ENCODE measurements at places on chromosomes 11 and 22.
A peak's percentile ranks its signal among the peaks of the same experiment; 100 is the strongest.

DNA sequence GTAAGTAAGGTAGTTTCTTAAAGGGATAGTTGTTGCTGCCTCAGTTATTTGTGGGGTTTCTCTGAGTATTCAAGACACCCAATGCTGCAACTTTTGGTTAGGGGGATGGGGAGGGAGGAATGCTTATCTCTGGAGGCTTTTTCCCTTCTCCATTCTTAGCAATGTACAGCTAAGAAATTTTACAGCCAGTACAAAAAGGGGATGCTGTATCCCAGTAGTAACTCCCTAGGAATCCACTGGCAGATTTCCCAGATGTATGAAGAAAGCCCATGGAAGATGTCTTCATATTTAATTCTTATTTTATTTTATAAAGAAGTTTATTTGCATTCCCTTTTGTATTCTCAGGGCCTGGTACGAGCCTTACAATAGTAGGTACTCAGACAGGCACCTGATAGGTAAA lies 154.8 kb downstream of the ENTHD1 start:
- no peak for ATAC-seq

GRCh38 chr11:61090521-61090920 lies 11.8 kb upstream of the CD5 start:
- no peak for ATAC-seq

DNA sequence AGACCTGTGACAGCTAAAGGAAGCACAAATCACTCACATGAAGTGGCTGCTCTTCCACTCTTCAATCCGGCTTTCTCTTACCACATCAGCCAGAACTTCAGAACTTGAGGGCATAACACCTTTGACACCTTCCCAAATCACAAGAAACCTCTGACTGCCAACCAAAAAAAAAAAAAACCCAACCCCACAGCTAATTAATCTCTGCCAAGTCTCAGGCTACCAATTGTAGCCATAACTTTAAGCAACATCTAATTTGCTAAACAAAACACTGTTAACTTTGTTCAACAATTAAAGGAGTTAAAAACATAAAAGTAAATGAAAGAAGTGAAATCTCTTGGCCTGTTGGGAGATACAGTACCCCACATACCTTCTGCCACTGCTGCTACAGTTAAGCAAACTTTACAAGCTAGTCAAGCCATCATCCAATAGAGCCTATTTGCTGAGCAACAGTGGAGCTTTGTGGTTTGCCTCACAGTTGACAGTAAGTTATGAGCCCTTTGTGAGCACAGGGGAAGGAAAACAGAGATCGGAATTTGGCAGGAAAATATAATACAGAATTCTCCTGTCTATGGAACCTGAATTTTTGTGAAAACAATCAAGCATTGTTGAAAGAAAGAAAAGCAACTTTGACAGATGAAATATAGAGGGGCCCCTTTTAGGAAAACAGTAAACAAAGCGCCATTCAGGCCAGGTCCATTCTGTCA lies at the start of gene SOX6:
Gene SOX6 (minus strand): TSS at position 490 of the 704 bp plus-strand sequence. CDS start 15,298 bp downstream, outside the sequence.
- no peak for ATAC-seq

DNA sequence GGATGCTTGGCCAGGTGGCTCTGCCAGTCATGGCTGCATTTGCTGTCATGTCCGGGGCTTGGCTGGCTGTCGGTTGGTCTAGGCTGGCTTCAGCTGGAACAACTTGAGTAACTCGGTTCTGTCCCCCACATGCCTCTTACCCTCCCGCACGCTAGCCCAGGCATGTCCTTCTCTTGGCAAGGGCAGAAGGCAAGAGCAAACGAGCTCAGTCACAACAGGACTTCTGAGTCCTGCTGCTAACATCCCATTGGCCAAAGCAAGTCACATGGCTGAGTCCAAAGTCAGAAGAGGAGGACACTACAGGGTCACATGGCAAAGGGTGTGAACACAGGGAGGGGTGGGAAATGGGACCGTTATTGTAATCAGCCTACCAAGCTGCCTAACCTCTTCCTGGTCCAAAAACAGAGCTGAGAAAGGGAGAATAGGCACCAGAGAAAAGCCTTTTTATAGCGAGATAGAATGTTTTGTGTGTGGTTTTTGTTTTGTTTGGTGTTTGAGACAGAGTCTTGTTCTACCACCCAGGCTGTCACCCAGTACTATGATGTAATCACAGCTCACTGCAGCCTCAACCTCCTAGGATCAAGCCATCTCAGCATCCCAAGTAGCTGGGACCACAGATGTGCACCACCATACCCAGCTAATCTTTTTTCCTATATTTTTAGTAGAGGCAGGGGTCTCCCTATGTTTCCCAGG lies 81.9 kb downstream of the MN1 start:
- no peak for ATAC-seq

- ATAC-seq, result no peak
Measured at GRCh38 chr11:109939166-109939810, 153.9 kb upstream of the ZC3H12C start.

- ATAC-seq, result no peak
Measured at GRCh38 chr11:27406498-27407354, 43.7 kb upstream of the CCDC34 start.

- no peak for ATAC-seq
Measured at GRCh38 chr11:16099343-16099900, 256.9 kb downstream of the SOX6 start.

DNA sequence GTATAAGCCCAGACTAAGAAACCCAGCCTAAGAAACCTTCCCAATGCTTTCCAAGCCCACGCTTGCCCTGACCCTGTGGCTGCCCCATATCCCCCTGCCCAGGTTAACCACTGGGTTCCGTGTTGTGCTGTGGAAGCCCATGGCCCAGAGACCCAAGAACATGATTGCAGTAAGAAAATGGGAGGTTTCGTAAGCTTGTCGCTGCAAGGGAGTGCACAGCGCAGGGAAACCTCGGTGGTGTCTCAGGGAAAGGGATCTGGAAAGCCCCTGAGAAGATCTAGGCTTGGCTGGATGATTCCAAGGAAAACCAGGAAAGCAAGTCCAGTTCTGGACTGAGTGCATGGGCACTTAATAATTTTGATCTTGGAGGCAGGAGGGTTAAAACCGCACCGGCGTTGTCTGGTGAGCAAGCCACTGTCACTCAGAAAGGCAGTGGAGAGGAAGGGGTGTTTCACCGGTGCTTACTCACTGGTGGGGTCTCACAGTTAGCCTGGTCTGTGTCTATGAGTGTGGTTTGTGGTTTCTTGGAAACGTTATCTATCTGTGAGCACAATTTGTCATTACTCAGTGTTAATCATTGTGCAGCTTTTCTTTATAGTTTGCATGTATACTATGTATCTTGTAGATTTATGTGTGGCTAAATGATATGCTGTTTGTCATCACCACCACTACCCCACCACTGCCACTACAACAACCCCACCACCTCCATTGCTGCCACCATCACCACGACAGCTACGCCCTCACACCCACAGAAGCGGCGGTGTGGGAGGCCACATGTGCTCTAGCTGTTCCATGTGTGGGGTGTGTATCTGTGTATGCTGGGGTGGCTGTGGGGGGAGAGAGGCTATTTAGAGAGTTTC lies 53.3 kb upstream of the PRDM11 start:
- peak; percentile 49 for ATAC-seq

- ATAC-seq, result peak; percentile 66
Measured at GRCh38 chr11:62664405-62665074, 470 bp downstream of the C11orf98 start.

GRCh38 chr11:70694371-70694770 lies 296.0 kb downstream of the CTTN start:
- ATAC-seq, result no peak

- no peak for ATAC-seq
Measured at GRCh38 chr11:45535033-45535432, 130.4 kb downstream of the CHST1 start.

DNA sequence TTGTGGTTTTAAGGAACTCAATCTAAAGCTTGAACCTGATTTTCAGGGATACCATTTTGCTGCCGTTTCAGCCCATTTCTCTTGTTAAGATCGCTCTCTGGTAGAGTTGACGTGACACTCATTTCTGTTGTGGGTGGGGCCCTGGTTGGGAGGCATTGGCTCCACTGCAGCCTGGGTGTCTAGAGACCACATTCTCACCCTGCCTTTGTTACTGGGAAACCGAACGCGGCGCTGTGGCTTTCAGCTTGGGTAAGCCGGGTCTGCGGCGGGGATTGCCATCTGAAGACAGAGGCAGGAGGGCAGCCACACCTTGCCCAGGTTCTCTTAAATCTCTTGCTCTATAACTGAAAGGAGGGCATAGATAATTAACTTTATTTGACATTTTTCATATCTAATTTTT lies 3.2 kb downstream of the EHF start:
- ATAC-seq, result peak; percentile 97

GRCh38 chr11:126487711-126488110 lies 132.2 kb downstream of the ST3GAL4 start:
- no peak for ATAC-seq

- ATAC-seq, result no peak
Measured at GRCh38 chr11:58762284-58763119, 30.8 kb upstream of the GLYAT start.

- ATAC-seq, result no peak
Measured at GRCh38 chr11:61950035-61950547, at the start of gene BEST1. Gene BEST1 (plus strand): TSS chr11:61950351. CDS start chr11:61951807, 1,456 bp downstream.

DNA sequence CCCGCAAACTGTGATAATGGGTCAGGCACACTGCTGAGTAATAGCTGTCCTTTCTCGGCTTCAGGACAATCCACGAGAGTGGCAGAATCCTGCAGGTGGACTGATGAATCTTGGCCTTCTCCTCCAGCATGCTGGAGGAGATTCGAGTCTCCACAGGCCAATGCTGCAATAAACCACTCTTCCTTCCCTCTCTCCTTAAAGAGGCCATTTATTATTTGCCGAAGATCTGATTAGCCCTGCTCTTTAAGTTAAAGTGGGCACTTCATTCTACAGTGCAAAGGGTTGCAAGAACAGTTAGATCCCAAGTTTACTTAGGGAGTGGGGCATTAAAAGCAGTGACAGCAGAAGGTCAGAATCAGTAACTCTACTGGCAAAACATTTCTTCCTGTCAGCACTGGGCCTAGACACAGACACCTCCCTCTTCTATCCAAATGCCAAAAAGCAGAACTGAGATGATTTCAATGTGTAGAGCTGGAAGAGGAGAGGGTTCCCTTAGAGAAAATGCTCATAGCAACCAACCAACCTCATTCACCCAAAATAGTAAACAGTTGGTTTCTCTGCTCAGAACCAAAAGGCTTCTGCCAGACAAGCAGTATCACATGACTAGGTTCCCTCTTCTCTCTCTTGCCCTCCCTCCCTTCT lies 121.7 kb downstream of the SGSM3 start:
- ATAC-seq, result peak; percentile 98

- ATAC-seq, result no peak
Measured at GRCh38 chr11:104522650-104523049, 358.7 kb upstream of the PDGFD start.

- no peak for ATAC-seq
Measured at GRCh38 chr11:117633976-117634755, 162.8 kb downstream of the DSCAML1 start.

DNA sequence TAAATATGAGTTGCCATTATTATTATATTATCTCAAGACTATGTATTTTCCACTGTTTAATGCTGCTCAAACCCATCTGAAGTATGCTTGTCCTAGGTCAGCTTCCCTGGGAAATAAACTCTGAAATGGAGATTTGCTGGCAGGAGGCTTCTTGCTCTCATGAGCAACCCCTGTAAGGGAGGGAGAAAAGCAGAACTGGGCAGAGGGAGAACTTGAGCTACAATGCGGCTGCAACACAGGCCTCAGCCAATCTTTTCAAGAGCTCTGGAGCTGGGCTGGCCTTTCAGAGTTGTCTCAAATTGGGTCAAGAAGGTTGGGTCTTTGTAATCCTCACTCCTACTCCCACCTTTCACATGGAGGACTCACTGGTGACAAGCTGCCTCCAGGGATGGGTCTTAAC lies 412.6 kb downstream of the TENM4 start:
- ATAC-seq, result no peak

DNA sequence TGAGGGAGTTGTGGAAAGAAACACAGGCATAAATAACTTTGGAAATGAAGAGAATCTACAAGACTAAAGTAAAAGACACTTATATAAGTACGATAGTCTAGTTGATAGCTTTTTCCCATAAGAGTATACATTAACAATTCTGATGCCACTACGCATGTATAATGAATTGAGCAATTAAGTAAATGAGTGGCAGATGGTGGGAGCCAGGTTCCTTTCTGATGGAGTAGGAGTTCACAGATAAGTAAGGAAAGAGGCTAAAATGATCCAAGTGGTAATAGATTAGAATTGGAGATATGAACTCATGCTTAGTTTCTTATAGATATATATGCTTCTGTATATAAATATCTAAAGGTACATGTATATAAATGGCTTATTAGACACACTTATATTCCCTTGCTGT lies 368.3 kb downstream of the FAM181B start:
- ATAC-seq, result no peak

DNA sequence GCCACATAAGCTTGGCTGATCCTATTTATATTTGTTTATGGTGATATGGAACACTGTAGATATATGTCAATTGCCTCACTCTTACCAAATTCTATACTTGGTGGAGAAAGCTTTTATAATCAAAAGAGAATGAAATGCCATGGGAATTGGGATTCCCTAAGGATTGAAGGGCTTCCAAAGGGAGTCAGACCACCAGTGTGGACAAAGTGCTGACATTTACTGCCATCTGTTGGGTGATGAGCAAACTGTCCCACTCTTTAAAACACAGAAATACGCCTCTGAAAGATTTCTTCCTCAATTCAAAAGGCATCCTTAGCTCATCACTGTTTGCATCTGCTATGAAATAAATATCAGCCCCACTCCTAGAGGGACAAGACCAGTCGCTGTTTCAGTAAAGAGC lies 7.1 kb downstream of the SLC1A2 start:
- no peak for ATAC-seq

GRCh38 chr11:46902694-46903093 lies 15.7 kb downstream of the LRP4 start:
- no peak for ATAC-seq

- ATAC-seq, result no peak
Measured at GRCh38 chr11:68137833-68138232, 16.6 kb upstream of the CHKA start.

- ATAC-seq, result no peak
Measured at GRCh38 chr11:95999711-96000406, 76.0 kb upstream of the MTMR2 start.

All from stimulated activated memory B cell treated with anti-CD40 and anti-IgM and Interleukin-4, amounts not matched to agents 10 μg/mL and 1 μg/mL and 100 μg/mL, for 72 hours (primary cell).